GM23248 (cell line): ENCODE measurements at places on chromosomes 2 and 18. TPM values are rescaled to one million over a fixed set of nuclear protein-coding genes. Genes with fewer than 3 reads are reported as not detected.

GRCh38 chr2:229060147-229060546 lies 210.9 kb downstream of the PID1 start:
- DNase-seq: no peak

- DNase-seq: no peak
Measured at GRCh38 chr2:13335862-13336535, 619.3 kb downstream of the TRIB2 start.

- DNase-seq: no peak
Measured at GRCh38 chr18:47726550-47726949, 203.9 kb downstream of the SMAD2 start.

DNA sequence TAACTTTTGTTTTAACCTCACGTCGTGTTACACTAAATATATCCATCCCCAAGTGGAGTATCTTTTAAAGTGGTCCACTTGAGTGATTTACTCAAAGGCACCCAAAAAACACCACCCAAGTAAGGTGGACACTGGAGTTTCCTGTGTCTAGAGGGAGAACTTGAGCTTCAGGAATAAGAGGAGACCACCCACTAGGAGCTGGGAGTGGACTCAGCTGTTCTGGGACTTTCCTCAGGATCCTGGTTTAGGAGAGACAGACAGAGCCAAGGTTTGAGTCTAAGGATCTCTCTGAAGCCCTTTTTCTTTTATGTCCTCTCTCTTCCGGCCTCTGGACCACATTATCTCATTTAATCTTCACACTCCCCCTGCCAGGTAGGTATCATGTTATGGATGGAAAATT lies 150.7 kb downstream of the GBX2 start:
- no peak for DNase-seq

DNA sequence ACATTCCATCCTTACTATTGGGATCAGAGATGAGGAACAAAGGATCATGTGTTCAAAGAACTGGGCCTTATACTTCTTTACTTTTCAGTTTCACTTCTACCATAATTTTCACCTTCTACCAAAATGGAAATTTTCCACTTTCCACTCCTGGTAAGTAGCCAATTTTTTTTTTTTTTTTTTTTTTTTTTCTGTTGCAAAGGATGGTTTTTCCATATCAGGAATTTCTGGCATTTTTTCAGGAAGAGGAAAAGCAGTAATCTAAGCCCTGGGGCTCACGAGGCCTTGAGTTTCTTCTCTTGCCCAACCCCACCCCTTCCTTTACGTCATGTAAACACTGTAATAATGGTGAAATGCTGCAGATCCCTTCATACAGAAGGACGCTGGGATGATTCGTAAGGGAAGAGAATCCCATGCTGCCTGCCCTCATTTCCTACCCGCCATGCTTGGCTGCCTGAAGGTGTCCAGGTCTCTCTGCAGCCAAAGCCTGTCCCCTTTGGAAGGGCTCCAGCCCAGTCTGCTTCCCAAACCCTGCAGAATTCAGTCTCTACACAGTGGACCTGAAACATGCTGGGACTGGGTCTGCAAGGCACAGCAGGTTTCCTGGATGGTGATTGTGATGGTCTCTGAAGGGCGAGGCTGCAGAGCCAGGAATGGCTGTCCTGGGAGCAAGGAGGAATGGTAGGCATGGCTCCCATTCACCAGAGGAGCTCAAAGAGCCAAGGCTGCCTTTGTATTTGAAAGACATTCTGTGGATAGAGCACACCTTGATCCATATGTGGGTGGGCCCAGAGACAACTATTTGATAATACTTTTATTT lies 57.0 kb downstream of the EFR3B start:
- DNase-seq: no peak

GRCh38 chr2:7012141-7012764 lies 95.0 kb downstream of the RNF144A start:
- DNase-seq: peak; percentile 95

GRCh38 chr2:218748741-218749441 lies 33.1 kb upstream of the CYP27A1 start:
- no peak for DNase-seq

GRCh38 chr2:9466147-9466683 lies 8.1 kb upstream of the IAH1 start:
- DNase-seq: no peak

GRCh38 chr2:41970988-41971660 lies 76.7 kb upstream of the PKDCC start:
- DNase-seq: peak; percentile 45

DNA sequence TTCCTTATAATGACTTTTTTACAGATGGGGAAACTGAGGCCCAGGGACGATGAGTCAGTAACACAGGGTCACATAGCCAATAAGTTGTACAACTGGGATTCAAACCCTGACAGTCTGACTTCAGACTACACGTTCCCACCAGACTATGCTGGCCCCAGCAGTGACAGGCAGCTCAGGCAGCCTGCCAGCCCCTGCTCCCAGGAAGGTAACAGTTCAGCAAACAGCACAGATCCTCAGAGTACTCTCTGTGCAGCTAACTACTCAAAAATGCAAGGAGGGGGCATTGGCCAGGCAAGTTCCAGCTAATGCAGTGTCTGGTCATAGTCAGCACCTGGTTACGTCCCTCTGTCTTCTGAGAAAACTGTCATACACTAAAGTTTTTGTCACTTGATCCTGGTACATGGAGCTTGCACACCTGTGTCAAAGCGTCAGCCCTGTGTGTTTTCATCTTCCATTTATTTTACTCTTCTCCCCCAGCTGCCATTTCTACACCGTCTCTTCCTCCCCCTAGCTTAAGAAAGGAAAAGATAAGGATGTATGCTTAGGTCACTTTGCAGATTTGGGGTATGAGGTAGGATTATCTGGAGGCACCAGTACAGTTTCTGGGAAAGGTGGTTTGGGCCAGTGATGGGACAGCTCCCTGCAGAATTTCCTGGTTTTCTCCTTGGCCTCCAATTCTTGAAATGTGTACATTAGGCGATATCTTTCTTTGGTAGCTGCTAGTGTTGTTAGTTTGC lies 4.5 kb downstream of the SMARCAL1 start:
- DNase-seq: no peak

GRCh38 chr18:36809590-36810381 lies 19.0 kb downstream of the TPGS2 start:
- DNase-seq: peak; percentile 83

KCNK3 gene
- total RNA-seq: not detected in 2 replicates

PAIP2B gene
- total RNA-seq: under 0.01 TPM in 2 replicates

SERPINB12 gene
- total RNA-seq: not detected in 2 replicates

COL4A3 gene
- 0.11 TPM in 1 of 2 replicates, not detected in the other for total RNA-seq

EMILIN2 gene
- total RNA-seq: 23.9 and 30.2 TPM in 2 replicates

CRACDL gene
- not detected in 2 replicates for total RNA-seq

TUBA3E gene
- not detected in 2 replicates for total RNA-seq

NEU2 gene
- not detected in 2 replicates for total RNA-seq

ANKMY1 gene
- total RNA-seq: 10.1 and 12.8 TPM in 2 replicates

GNLY gene
- total RNA-seq: not detected in 2 replicates
